ENCODE measurements at places on chromosomes 4 and X. TPM values are rescaled to one million over a fixed set of nuclear protein-coding genes. Genes with fewer than 3 reads are reported as not detected.

DNA sequence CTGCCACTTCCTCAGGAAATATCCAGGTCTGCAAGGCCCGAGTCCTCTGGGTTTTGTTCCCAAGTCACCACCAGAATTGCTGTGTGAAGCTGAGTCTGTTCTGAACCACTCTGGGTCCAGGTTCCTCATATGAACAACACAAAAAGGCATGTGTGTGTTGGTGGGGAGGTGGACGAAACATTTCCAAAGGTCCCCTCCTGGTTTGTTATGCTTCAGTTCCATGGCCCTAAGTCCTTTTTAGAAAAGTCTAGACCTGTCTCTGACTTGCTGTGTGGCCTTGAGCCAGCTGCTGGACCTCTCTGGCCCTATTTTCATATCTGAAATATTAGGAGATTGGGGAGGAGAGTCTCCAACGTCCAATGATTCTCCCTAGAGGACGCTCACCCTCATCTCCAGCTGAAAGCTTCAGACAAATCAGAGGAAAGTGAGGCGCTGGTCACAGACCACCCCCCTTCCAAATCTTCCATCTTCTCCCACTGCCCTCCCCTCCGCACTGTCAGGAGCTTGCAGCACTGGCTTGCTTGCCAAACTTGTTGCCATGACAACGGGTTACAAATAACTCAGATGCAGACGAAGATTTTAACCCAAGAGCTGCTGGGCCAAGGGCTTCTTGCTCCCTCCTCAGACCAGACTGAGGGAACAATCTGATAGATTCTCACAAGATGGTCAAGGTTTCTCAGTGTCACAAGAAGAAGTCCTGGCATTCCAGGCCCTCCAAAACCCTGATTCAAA lies 64.5 kb downstream of the SMC1A start:
- no peak for DNase-seq

DUSP9 gene
- 14.1 TPM for total RNA-seq

INTS6L gene
- 19.7 TPM for total RNA-seq

ABCB7 gene
- 26.1 TPM for total RNA-seq

GRCh38 chrX:17098516-17099247 lies 152.2 kb downstream of the REPS2 start:
- DNase-seq, result no peak

GRCh38 chr4:157076578-157076947 lies 613 bp downstream of the GLRB start:
- no peak for DNase-seq

GC gene
- total RNA-seq, result 1.3 TPM

- DNase-seq, result no peak
Observed at GRCh38 chr4:87003266-87003665, 68.5 kb downstream of the AFF1 start.

GRCh38 chrX:48785540-48786214 lies 713 bp upstream of the GATA1 start:
- peak; percentile 66 for DNase-seq

TRIM75 gene
- not detected for total RNA-seq

SASH3 gene
- 0.34 TPM for total RNA-seq
